Stimulated activated naive CD8-positive, alpha-beta T cell treated with anti-CD3 and anti-CD28 coated beads, Interleukin-15, amount 100 ng/mL, for 72 hours (primary cell): ENCODE measurements at places on chromosomes 12 and 14.
A peak's percentile ranks its signal among the peaks of the same experiment; 100 is the strongest.

DNA sequence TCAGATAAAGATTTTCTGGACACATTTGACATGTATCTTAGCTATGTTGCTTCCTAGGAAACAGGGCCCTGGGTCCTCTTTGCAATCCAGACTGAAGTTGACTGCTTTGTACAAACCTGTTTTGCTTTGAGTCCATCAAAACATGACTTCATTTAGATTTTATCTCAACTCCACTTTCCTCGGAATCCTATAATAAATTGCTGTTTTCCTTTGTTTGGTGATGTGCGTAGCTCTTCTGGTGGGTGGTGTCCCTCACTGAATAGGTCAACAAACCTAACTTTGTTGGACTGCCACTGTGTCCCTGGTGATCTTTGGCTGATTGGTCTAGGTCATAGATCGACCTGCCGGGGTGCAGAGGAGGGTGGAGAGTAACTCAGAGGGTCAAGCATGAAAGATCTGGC, 735 bp upstream of the P2RX7 start:
- DNase-seq: no peak

- no peak for DNase-seq
Observed at GRCh38 chr12:24473097-24473496, 475.8 kb downstream of the BCAT1 start.

DNA sequence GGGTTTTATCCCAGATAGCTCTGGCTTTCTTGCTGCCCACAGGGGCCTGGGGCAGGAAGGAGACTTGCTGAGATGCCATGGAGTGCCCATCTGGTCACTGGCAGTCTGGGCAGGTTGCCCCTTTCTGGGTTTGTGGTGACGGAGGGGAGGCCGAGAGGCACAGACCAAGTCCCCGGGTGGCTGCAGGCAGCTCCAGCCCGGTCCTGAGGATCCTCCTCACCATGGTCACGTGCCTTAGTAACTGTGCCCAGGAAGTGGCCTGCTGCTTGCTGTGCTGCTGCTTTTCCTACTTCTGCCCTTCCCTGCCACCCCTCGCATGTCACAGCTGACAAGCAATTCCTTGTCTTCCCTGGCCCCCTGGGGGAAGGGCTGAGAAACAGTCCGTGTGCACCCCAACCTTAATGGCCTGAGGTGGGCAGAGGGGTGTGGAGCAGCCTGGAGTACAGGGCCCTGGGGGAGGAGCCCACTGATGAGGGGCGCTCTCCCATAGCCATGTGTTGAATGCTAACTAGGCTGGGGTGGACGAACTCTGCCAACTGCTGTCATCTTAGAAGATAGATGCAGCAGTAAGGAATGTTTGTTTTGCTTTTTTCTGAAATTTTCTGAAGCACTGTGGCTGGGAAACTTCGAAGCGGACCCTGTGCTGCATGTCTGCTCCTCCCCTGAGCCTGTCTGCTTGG, 54.9 kb upstream of the SRSF5 start:
- DNase-seq: no peak

DNA sequence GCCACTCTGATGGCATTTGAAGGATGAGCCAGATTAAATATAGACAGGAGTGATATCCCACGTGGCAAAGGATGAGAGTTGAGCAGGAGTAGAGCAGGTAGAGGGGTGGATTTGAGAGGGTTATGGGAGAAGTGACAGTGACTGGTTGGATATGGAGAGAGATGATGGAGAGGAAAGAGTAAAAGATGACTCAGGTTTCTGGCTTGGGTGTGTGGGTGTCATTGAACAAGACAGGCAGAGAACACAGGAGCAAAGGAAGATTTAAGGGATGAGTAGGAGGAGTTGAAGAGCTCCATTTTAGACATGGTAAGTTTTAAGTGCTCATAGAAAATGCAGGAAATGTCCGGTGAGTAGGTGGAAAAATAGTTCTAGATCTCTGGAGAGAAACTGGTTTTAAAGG, 136.9 kb downstream of the EGLN3 start:
- no peak for DNase-seq

DNA sequence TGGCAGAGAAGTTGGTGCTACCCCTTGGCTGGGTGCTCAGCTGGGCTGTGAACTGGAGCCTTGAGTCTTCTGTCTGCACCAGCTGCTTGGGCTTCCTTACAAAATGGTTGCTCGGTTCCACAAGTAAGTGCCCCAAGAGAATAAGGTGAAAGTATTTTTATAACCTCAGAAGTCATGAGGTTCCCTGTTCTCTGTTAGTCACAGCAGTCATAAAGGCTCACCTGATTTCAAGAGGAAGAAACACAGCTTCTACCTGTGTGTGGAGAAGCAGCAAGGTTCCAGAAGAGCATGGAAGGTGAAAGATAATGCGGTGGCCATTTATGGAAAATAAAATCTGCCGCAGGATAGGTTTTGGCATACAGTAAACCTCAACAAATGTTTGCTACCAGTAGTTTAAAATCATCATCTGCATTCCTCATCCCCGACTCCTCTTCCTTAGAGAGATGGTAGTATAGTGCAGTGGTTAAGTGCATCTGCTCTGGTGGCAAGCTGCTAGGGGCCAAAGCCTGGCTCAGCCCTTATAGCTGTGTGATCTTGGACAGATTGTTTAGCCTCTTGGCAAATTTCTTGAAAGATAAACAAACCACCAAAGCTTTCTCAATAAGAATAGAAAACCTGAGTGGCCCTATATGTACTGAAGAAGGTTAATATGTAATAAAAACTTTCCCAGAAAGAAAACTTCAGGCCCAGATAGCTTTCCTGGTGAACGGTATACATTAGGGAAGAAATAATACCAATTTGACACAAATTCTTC, 32.4 kb downstream of the TPCN1 start:
- no peak for DNase-seq

DNA sequence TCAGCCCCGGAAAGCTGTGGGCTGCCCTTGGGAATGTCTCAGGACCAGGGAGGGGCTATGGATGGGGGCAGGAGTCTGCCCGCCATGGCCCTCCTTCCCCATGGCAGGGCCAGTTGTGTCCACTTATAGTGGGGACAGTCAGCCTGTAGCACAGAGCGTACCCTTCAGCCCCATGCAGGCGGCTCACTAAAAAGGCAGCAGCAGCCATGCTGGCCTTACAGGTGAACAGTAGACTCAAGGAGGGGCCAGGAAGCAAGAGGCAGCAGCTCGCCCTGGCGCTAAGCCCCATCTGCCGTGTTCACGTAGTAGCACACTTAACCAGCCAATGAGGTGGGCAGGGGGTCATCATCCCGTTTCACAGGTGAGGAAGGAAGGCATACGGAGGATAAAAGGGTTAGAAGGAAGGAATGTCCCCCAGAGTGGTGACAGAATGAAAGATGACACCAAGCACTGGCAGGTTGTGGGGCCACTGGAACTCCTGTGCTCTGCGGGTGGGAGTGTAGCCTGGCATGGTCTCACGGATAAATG, 52.7 kb downstream of the FAM222A start:
- DNase-seq: peak; percentile 0

GRCh38 chr12:126083926-126084325, 1018.7 kb downstream of the AACS start:
- DNase-seq: no peak

- DNase-seq: no peak
Observed at GRCh38 chr14:104291123-104292000, 153.0 kb downstream of the KIF26A start.
